ENCODE measurements at places on chromosomes 12 and 14.

DNA sequence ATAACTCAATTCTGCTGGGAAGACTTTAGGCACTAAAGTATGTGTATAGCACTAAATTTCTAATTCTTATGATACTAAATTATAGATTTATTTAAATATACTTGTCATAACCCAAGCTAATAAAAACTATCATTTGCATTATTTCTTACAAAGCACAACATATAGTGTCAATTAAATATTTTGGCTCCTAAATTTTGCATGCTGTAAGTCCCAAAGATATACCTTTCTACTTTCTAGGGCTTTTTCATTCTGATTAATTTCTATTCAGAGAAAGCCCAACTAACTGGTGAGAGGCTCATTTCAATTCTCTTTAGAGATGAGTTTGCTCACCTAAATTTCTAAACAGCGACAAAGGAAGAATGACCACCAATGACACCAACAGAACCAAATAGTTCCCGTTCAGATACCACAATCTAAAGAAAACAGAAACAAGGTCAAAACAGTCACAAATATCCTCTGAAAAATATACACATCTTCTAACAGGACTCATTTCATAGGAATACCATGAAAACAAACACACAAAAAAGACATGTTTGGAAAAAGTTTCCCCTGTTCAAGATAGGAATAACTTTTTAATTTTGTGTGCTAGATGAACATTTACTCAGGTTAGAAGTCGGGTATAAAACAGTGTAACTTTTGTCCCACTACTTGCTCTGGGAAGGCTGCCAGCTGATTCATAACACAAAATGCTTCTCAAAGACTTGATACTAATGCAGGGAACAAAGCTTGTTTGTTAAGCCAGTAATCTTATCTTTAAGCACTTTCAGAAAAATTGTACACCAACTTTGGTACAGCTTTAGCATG, 7.6 kb downstream of the SLC38A2 start:
- no peak for DNase-seq

GRCh38 chr12:49482095-49483051, 56.5 kb upstream of the KCNH3 start:
- peak; percentile 86 for DNase-seq

- no peak for DNase-seq
Measured at GRCh38 chr12:66516133-66516532, 162.7 kb downstream of the GRIP1 start.

DNA sequence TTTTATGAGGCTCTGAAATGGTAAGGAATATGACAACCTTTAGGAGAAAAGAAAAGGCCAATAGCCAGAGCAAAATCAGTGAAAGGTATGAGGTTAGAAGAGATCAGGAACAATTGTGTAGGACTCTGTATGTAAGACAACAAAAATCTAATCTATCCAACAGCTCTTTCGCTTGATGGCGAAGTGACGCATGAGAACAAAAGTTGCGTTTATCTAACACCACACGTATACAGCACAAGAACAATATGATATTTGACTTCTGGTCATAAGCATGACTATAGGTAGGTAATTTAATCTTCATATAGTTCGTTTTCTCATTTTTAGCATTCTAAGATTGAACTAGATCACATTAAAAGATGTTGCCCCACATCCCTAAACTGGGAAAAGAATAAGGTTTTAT, 1.5 kb downstream of the CLECL1 start:
- no peak for DNase-seq

DNA sequence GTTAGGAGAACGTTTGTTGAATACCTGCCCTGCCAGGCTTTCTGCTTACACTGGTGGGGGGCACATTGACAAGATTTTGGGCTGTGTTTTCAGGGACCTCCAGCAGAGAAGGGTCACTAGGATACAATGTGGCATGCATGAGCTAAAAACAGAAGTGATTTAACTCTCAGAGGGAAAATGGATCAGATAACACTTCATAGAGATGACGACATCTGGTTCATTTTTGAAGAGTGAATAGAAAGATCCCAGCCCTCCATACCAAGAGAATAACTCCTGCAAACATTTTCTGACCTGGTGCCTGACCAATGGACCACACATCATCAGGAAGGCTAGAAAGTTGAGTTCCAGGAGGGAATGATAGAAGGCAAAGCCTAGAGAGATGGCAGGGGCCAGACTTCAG, 33.7 kb downstream of the CKB start:
- no peak for DNase-seq

DNA sequence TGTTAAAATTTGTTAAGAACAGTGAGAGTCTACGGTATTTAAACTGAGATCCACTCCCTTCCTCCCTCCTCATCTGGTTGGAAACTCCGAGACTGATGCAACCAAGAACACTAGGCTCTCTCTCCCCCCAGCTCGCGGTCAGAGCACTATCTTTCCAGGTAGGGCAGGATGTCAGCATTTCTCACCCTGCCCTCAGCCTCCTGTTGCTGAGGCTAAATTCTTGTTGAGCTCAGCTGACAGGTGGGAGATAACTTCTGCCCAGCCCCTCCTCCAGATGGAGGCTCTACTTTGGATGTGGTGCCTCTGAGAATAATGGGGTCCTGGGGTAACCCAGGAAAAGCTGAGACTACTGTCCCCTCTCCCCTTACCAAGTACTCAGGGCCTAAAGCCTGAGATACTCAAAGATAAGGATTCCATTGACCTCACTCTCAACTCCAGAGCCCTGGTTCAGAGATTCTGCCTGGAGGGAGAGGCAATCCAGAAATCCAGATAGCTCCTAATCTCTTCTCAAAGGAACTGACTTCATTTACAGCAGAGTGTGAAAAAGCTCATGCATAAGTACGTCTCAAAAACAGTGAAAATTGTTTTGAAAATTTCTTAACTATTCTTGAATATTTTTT, 110.1 kb downstream of the EML5 start:
- DNase-seq: peak; percentile 91

DNA sequence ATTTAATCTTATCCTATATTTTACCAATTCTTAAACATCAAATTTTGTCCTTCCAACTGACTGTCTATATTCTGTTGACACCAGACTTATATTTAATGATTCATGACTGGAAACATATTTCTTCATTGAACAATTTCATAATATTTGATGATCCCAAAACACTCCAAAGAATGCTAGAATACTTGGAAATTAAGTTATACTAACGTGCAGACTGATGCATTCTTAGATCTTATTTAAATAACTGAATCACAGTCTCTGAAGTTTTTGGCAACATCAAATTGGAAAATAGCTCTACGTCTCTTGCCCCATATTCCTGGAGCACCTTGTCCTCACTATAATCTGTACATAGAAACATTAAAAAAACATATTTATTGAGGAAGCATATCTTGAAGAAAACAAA, 127.4 kb downstream of the HMGA2 start:
- no peak for DNase-seq

DNA sequence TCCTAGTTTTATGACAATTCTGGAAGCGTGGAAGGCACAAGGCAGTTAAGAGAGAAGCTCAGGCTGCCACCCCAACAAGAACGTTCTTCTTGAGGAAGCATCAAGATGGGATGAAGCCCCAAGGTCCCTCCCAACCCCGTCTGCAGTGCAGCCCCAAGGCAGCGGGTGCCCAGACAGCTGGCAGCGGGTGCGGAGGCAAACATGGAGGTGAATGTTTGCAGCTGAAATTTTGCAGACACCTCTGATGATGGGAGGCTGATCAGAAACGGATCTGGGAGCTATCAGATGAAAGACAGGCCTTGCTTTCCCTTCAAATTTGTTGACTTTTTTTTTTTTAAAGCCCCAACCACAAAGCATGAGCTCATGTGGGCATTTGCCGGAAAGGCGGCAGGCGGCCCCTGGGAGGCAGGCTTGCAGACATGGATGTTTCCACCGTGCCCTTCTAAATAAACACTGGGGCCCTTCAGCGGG, 230.7 kb upstream of the RTL1 start:
- no peak for DNase-seq

DNA sequence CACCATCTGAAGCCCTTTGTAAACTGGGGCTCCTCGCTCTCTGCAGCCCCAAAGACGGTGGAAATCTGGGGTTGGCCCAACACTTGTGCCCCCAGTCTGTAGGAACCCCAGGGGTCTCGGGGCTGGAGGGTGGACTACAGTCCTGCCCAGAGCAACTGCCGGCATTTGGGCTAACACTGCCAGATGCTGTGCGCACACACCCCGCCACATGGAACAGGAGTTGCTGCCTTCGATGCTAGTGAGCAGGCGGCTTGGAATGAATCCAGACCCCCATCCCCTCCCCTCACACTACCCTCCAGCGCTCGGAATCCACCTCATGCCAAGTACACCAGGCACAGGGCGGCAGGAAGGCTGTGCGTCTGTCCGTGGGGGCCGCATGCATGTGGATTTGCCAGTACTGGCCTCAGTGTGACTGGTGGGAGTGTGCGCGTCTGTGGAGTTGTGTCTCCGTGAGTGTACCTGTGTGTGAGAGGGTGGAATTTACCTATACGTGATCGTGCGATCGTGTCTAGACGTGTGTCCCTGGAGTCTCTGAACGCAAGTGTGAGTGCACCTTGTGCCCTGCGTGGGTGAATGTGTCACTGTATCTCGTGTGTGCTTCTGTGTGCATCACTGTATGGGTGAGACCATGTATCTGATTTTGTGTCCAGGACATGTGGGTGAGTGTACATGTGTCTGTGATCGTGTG, 5.1 kb downstream of the LHX5 start:
- peak; percentile 79 for DNase-seq

DNA sequence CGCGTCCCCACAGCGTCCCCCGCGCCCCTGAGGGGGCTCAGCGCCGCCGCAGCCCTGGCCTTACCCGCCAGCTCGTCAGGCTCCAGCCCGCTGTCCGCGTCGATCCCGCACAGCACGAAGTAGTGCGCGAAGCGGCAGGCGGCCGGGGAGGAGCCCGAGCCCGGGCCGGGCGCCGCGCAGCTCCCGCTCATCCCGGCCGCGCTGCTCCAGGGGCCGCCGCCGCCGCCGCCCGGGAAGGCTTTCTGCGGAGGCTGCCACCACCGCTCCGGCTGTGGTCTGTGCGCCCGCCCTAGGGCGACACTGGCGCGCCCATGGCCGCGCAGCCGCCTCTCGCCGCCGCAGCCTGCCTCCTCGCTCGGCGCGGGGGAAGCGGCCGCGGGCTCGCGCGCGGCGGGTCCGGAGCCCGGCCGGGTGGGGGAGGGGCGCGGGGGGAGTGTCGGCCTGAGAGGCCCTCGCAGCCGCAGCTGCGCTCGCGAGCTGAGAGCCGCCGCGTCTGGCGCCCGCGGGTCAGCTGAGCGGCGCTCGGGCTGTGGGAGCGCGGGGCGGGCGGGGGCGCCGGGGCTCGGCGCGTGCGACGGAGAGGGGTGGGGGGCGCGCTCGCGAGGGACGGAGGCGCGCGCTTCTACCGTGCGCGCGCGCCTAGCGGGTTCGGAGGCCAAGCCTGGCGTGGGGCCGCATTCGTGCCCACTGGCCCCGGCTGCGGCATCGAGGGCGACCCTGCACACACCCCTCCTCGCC, at the start of gene DENND5B:
Gene DENND5B (minus strand): TSS at position 495 of the 738 bp plus-strand sequence. CDS start 304 bp downstream, at position 191.
- peak; percentile 91 for DNase-seq

DNA sequence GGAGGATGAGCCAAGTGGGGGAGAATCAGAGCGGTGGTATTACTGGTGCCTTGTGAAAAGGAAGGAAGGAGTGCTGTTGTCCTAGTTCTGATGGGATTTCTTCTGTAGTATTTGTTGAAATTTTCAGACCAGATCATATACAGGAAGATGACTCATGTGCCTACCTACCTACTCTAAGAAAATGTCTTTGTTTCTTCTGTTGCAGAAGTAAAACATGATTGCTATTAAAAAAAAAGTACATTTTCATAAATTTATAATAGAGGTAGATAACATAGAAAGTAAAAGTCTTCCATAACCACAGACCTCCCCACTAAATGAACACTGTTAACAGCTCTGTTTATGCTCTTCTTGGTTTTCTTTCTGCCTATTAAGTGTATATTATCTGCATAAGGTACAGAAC, 26.9 kb downstream of the SAMD4A start:
- DNase-seq: no peak

- peak; percentile 91 for DNase-seq
Measured at GRCh38 chr12:64682572-64683277, 72.4 kb downstream of the RASSF3 start.

- no peak for DNase-seq
Measured at GRCh38 chr12:69039911-69040310, 106.9 kb upstream of the CPM start.

GRCh38 chr14:93533437-93533836, 102.7 kb downstream of the UNC79 start:
- DNase-seq: no peak

DNA sequence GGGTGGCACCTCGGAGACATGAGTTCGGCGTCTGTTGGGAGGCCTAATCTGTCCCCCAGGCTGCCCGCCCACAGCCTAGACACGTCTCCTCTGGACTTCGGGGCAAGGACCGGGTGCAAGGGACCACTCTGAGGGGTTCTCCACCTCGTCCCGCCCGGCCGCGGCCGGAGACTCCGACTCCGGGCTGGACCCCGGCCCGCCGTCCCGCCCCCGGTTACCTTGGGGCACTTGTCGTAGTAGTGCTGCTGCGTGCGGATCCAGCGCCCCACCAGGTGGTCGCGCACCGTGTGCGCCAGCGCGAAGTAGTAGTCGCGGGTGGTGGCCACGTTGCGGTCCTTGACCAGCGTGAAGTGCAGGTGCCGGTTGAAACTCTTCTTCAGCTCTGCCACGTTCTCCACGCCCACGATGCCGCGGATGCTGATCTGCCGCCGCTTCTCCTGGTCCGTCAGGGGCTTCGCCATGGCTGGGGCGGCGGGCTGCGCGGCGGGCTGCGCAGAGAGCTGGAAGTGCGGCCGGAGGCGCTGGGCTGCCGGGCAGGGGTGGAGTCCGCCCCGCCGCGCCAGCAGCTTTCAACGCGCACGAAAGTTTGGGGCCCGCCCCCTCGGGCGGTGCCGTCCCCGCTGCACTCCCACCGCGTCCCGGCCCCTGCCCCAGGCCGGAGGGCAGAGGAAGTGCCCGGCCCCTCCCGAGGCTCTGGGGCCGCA, at the start of gene PYGL:
Gene PYGL (minus strand): TSS at position 541 of the 704 bp plus-strand sequence. CDS start 80 bp downstream, at position 461.
- DNase-seq: peak; percentile 91

DNA sequence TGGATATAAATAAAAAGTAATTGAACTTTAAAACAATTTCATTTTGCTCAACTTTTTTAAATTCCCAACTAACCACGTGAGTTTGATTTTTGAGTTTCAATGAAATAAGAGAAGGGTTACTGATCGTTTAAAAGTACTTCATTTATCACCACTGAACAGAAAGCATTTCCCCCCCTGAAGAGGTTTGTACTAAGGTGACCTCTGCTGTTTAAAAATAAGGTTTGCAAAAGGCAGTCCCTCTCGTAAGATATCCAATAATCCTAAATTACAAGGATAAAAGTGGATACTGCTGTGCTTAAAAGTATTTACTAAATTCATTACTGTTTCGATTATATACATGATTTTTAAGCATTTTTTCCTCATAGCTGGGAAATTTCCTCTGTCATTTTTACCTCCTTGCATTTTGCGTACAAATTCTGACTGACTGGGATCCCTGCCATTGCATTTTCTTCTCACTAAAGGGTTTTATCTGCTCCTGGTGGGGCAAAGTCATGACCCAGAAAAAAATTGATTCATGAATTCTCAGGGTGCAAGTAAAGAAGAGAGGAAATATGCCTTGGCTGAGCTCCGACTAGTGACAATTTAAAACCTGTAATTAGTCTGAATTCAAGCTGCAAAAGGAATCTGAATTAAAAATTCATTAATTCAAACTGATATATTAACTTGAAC, 463.8 kb downstream of the PRKD1 start:
- DNase-seq: no peak
